Astrocyte (in vitro differentiated cells and primary cell): ENCODE measurements at places on chromosomes 1 and 21. TPM values are rescaled to one million over a fixed set of nuclear protein-coding genes. Genes with fewer than 3 reads are reported as not detected.

DNA sequence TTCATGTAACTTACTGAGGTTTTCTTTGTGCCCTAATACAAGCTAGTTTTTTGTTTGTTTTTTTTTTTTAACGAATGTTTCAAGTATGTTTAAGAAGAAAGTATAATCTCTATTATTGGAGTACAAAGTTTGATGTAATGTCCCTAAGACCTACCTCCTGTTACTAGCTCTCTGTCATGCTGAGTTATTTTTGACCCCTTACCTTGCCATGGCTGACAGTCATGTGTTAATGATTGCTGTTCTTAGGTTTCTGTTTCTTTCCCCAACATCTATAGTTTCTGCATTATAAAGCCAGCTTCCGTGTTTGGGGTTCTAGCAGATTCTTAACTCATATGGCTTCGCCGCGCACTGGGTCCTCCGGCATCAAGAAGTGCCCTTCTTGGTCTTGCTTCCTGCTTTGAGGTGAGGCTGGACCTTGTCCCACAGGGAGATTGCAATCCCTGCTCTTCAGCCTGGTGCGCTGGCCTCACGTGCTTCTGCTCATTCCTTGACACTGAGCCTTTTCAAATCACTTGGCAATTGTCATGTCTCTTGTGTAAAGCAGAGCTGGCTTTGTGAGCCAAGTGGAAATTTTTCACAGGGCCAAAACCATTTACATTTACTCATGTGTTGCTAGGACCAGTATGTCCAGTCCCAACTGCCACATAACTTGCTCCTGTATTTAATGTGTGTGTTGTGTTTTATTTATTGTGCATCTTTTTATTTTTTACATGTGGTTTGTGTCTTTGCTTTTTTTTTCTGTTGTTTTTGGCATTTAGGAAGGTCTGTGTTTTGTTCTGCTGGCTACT lies 135.0 kb upstream of the COL6A1 start:
- DNase-seq: no peak

DNA sequence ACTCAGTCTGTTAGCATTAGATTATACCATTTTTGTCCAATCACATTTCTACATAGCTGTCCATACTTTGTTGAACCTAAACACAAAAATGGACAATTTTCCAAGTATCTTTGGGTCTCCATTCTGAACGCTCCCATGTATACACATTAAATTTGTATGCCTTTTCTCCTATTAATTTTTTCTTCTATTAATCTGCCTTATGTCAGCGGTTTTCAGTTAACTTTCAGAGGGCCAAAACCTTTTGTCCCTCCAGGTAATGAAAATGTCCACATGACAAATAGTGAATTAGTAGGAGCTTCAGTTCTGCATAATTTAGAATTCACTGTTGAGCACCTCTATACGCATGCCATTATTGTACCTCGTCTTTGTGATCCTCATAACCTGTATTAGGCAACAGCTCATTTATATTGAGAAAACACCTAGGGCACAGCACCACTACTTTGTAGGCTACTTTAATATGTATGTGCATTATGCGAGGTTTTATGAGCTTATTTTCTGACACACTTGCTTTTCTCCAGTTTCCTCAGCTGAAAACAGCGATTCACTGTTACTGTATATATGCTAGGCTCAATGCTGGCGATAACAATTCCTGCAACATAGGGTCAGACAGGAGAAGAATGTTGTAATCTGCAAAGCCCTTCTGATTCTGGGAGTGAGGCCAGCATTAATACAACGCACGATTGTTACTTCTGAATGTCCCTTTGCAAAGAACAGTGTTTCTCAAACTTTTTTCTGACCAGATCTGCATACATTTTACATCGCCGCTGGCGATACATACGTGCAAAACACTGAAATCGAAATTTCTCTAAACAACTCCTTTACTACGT lies 1.1 kb upstream of the ABCD3 start:
- peak; percentile 73 for DNase-seq

DNA sequence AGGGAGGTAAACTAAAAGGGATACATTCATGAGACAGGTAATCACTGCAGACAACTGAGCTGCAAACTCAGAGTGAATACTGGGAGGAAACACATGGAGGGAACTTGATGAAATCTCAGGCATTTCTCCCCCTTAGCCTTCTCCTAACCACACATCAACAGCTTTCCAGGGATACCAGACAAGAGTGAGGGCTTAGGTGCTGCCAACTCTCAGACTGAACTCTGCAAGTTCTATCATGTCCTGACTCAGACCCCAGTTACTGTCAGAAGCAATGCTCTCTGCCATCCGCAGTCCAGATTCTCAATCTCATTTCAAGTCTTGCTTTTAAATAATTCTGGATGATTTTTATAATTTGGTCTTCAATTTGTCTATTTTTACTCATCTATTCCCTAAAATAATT lies 267.3 kb downstream of the LTN1 start:
- peak; percentile 36 for DNase-seq

GRCh38 chr1:99270646-99271045 lies 6.4 kb downstream of the PLPPR4 start:
- DNase-seq: no peak

SYNC gene
- total RNA-seq: 20.6 and 23.7 TPM in 2 replicates

FAM131C gene
- total RNA-seq: 0.11 and 0.38 TPM in 2 replicates

PGLYRP3 gene
- not detected in 2 replicates for total RNA-seq

AGT gene
- 1.2 and 3.0 TPM in 2 replicates for total RNA-seq

LDLRAD1 gene
- not detected in 2 replicates for total RNA-seq

DNA sequence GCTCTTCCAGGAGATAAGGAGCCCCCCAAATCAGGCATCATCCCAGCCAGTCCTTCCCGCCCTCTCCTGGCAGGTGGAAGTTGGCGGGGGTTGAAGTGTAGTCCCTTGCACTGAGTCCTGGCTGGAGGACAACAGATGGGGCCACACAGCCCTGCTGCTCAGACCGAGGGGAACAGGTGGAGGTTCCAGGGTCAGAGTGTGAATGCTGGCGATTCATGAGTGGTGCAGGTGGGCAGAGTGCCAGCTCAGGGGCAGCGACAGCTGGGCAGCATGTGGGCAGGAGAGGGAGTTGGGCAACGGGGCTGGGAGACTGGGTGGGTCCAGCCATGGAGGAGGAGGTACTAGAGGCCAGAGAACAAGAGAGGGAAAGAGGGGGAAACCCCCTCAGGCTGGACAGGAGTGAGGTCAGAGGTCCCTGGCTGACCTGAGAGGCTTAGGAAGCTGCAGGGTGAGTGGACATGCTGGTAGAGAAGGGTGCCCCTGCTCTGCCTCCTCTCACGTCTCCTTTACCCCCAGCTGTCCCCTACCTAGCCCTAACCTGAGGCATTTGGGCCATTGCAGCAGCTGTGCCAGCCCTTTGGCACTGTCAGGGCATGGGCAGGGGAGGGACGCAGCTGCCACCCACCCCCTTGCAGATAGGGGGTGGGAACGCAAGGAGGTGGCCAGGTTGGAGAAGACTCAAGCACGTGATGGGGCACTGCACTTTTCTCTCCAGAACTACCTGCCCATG lies 11.3 kb upstream of the ADORA1 start:
- DNase-seq: no peak
